ENCODE measurements at places on chromosomes 16 and 17. TPM values are rescaled to one million over a fixed set of nuclear protein-coding genes. Genes with fewer than 3 reads are reported as not detected.
A peak's percentile ranks its signal among the peaks of the same experiment; 100 is the strongest.

The CHRNE gene
- total RNA-seq: 3.7 TPM

The KCNH4 gene
- 0.25 TPM for total RNA-seq

The EPN2 gene
- 12.3 TPM for total RNA-seq

The NPIPA2 gene
- 1.4 TPM for total RNA-seq

The BAHCC1 gene
- total RNA-seq: 0.20 TPM

The MAF gene
- total RNA-seq: 36.2 TPM

DNA sequence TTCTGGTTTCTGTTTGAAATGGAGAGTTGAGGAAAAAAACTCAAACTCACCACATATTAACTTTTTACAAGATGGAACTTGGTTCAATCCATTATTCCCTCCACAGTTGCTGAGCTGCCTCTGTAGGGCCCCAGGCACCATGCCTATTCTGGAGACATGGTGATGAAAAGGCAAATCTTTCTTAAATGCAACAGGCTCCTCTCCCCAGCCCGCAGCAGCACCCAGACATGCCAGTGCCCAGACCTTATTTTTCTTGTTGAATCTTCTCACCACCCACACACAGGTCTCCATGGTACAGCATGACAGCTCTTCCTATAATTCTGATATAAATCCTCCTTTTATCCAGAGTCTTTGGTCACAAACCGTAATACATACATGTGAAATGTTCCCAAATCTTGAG is 7.6 kb downstream of the CYTH1 start:
- no peaks in the 10 kb centered on the region for H3K27me3 ChIP-seq
- H3K27ac ChIP-seq: peak overlapping the region; percentile 86
- H3K36me3 ChIP-seq: peaks cover 24% of the 10 kb centered on the region
- peak overlapping the region; percentile 66 for H3K4me3 ChIP-seq
- H3K4me1 ChIP-seq: peaks cover 89% of the 10 kb centered on the region
- DNase-seq: no peak

DNA sequence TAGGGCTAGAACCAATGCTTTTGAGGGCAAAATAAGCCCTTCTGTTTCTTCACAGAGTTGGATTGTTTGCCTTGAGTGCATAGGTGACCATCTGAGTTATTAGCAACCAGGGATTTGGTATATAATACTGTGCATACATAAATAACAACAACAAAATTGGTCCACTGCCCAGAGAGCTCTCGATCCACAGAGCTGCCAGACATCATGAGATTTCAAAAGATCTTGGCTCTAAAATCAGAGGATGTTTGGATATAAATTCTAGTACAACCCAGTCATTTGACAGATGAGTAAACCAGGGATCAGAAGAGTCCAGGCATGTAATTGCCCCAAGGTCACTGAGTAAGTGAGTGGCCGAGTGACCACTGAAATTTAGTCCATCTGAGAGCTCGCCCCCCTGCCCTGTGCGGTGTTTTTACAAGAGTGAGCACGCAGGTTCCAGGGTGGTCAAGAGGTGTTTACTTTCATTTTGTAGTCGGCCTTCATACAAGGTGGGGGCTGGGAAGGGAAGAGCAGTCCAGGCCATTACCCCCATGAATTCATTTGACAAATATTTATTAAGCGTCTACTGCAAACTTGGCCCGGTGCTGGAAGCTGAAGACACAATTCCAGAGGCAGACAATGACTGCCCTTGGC is 1.8 kb upstream of the MT2A start:
- no peak overlapping the region for H3K27ac ChIP-seq
- H3K36me3 ChIP-seq: no peaks in the 10 kb centered on the region

- peaks cover 89% of the 10 kb centered on the region for H3K27me3 ChIP-seq
- no peaks in the 10 kb centered on the region for H3K36me3 ChIP-seq
- DNase-seq: no peak
- no peak overlapping the region for H3K27ac ChIP-seq
- H3K4me3 ChIP-seq: no peak overlapping the region
These were observed 1.7 kb upstream of the HOXB9 start for GRCh38 chr17:48627623-48628521.

DNA sequence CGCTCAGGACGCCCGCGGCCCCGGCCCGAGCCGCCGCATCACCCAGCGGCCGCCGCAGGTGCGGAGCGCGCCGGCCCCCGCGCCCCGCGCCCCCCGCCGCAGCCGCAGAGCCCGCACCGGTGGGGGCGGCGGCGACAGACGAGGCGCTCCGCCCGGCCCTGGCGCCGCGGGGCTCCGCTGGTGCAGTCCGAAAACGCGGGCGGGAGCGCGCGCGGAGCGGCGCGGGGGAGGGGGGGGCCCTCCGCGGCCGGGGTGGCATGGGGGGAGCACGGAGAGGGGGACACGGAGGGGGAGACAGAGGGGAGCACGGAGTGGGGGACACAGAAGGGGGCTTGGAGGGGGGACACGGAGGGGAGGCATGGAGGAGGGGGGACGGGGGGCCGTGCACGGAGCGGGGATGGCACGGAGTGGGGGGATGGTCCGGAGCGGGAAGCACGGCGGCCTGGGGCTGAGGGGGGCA is at the start of gene AATK:
TSS of gene AATK (minus strand) at position 189 of the 460 bp plus-strand sequence. CDS start 229 bp downstream, outside the sequence.
- H3K4me1 ChIP-seq: peaks cover 11% of the 10 kb centered on the region
- H3K4me3 ChIP-seq: no peak within 1 kb of the TSS
- DNase-seq: no peak
- H3K36me3 ChIP-seq: no peaks in the 10 kb centered on the region
- H3K27ac ChIP-seq: no peak within 1 kb of the TSS
- peaks cover 28% of the 10 kb centered on the region for H3K27me3 ChIP-seq

GRCh38 chr17:61015966-61016365 is 338.3 kb downstream of the BCAS3 start:
- H3K4me1 ChIP-seq: no peaks in the 10 kb centered on the region
- H3K36me3 ChIP-seq: no peaks in the 10 kb centered on the region
- no peak for DNase-seq
- no peak overlapping the region for H3K4me3 ChIP-seq
- H3K27me3 ChIP-seq: no peaks in the 10 kb centered on the region

- H3K27ac ChIP-seq: no peak overlapping the region
- H3K36me3 ChIP-seq: no peaks in the 10 kb centered on the region
These were observed 100.5 kb downstream of the MSI2 start for GRCh38 chr17:57356719-57357391.

DNA sequence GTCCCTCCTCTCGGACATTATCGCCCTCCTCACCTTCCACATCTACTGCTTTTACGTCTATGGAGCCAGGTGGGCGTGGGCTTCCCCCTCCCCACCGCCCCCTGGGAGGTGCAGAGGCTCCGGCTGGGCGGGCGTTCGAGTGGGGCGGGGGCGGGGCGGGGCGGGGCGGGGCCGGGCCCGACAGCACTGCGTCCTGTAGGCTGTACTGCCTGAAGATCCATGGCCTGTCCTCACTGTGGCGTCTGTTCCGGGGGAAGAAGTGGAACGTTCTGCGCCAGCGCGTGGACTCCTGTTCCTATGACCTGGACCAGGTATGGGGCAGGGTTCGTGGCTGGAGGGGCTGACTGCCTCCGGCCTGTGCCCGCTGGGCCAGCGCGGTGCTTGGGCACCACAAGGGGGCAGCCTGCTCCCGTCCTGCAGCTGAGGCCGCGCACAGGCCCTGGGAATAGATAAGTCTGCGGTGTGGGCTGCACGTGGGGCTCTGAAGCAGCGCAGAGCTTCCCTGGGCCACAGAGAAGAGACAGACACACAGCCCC is 9.2 kb downstream of the PIGQ start:
- H3K27ac ChIP-seq: no peak overlapping the region
- H3K36me3 ChIP-seq: peaks cover 6% of the 10 kb centered on the region
- no peaks in the 10 kb centered on the region for H3K27me3 ChIP-seq
- peaks cover 4% of the 10 kb centered on the region for H3K4me1 ChIP-seq
- H3K4me3 ChIP-seq: no peak overlapping the region
- peak; percentile 86 for DNase-seq

GRCh38 chr16:52078716-52079655 is 468.0 kb downstream of the TOX3 start:
- H3K4me1 ChIP-seq: no peaks in the 10 kb centered on the region
- H3K36me3 ChIP-seq: no peaks in the 10 kb centered on the region
- H3K27me3 ChIP-seq: no peaks in the 10 kb centered on the region
- H3K27ac ChIP-seq: no peak overlapping the region

DNA sequence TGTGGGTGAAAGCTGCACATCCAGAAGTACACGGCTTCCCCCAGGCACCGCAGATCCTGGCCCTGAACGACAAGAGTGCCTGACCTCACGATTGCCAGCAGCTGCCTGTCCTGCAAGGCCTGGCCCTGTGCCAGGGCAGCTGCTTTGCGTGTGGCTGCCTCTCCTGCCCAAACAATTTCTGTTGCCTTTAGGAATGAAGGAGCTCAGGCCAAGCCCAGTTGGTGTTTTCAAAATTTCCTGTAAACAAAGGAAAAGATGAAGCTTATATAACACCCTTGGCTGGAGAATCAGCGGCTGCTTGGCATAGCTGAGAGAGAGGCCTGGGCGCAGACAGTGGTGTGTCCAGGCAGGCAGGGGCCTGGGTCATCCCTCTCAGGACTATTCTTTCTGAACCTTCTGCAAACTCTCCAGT is 11.7 kb upstream of the SLC47A2 start:
- H3K4me1 ChIP-seq: peaks cover 26% of the 10 kb centered on the region
- no peaks in the 10 kb centered on the region for H3K27me3 ChIP-seq
- no peak for DNase-seq
- H3K27ac ChIP-seq: no peak overlapping the region

DNA sequence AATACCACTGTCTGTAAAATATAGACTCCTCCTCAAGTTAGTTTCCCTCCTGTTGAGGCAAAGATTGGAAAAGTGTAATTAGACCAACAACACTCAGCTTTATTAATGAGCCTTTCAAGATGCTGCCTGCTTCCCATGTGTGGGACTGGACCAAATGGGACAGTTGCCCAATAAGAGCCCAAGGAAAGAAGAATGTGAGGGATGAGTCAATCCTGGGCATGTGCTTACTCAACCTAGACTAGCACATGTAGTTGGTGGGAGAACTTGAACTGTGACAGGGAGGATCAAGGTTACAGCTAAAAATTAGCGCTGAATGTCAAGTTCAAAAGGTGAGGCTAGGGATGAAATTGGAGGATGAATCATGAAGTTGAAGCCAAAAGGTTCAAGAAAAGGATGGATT is 435.5 kb downstream of the CA10 start:
- no peaks in the 10 kb centered on the region for H3K4me1 ChIP-seq
- no peaks in the 10 kb centered on the region for H3K36me3 ChIP-seq
- H3K27ac ChIP-seq: no peak overlapping the region

GRCh38 chr16:84611041-84611440 is 6.8 kb downstream of the COTL1 start:
- no peak for DNase-seq
- peaks cover 41% of the 10 kb centered on the region for H3K36me3 ChIP-seq
- no peaks in the 10 kb centered on the region for H3K27me3 ChIP-seq
- no peak overlapping the region for H3K27ac ChIP-seq

GRCh38 chr16:50696575-50697420 is 3.4 kb downstream of the NOD2 start:
- peak overlapping the region; percentile 85 for H3K27ac ChIP-seq
- H3K36me3 ChIP-seq: peaks cover 5% of the 10 kb centered on the region
- H3K4me3 ChIP-seq: peak overlapping the region; percentile 58

GRCh38 chr17:72696721-72697120 is 395.8 kb downstream of the SLC39A11 start:
- no peaks in the 10 kb centered on the region for H3K4me1 ChIP-seq
- no peaks in the 10 kb centered on the region for H3K27me3 ChIP-seq
- H3K4me3 ChIP-seq: no peak overlapping the region
- H3K36me3 ChIP-seq: no peaks in the 10 kb centered on the region

DNA sequence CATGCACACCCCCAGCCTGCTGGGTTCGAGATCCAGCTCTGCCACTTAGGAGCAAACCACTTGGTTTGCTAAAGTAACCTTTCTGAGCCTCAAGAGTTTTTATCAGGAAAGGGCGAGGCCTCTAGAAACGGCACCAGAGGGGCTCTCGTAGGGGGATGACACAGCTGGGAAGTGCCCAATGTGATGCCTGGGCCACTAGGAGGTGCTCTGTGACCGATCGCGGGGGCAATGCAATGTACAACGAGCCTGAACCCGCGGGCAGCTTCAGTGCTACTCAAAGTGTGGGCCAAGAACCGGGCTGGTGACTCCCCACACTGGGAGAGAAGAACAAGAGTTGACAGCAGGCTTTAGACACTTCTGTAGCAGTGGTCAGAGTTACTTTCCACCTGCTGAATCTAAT is 9.4 kb downstream of the C16orf89 start:
- no peak overlapping the region for H3K27ac ChIP-seq
- DNase-seq: peak; percentile 58
- no peaks in the 10 kb centered on the region for H3K27me3 ChIP-seq
- H3K4me1 ChIP-seq: no peaks in the 10 kb centered on the region
- H3K4me3 ChIP-seq: no peak overlapping the region

- peaks cover 6% of the 10 kb centered on the region for H3K27me3 ChIP-seq
- no peak overlapping the region for H3K4me3 ChIP-seq
- peaks cover 2% of the 10 kb centered on the region for H3K4me1 ChIP-seq
- no peak overlapping the region for H3K27ac ChIP-seq
These were observed 44.0 kb downstream of the HNF1B start for GRCh38 chr17:37700881-37701280.

DNA sequence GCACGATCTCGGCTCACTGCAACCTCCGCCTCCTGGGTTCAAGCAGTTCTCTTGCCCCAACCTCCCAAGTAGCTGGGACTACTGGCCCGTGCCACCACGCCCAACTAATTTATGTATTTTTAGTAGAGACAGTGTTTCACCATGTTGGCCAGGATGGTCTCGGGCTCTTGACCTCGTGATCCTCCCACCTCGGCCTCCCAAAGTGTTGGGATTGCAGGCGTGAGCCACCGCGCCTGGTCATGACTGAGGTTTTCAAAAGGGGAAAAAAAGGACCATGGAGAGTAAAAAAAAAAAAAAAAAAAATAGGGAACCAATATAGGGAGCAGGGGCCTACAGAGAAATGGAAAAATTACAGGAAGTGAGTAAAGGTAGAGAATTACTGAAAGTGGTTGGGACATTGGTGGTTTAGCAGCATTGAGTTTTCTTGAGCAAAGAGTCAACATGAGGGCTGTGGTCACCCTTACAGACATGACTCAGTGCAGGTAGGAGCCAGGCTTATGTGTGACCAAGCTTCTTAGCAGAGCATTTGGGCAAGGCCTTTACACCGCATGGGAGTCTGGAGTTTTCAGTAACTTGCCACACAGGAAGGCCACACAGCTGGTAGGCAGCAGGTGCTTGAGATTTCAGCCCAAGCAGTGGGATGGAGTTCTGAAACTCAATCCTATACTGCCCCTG is 447.3 kb downstream of the HS3ST3B1 start:
- no peak overlapping the region for H3K27ac ChIP-seq
- H3K4me1 ChIP-seq: no peaks in the 10 kb centered on the region
- no peaks in the 10 kb centered on the region for H3K27me3 ChIP-seq
- no peak for DNase-seq
- no peaks in the 10 kb centered on the region for H3K36me3 ChIP-seq
- H3K4me3 ChIP-seq: no peak overlapping the region

- H3K27me3 ChIP-seq: no peaks in the 10 kb centered on the region
- no peaks in the 10 kb centered on the region for H3K4me1 ChIP-seq
- DNase-seq: no peak
These were observed 114.5 kb downstream of the ABCC6 start for GRCh38 chr16:16108759-16109158.

- DNase-seq: no peak
- H3K27me3 ChIP-seq: no peaks in the 10 kb centered on the region
- H3K36me3 ChIP-seq: no peaks in the 10 kb centered on the region
- H3K4me1 ChIP-seq: no peaks in the 10 kb centered on the region
These were observed 184.8 kb downstream of the IRX5 start for GRCh38 chr16:55115506-55115905.

GRCh38 chr17:42596386-42596785 is 12.8 kb downstream of the RETREG3 start:
- DNase-seq: no peak
- peaks cover 48% of the 10 kb centered on the region for H3K36me3 ChIP-seq
- no peaks in the 10 kb centered on the region for H3K27me3 ChIP-seq
- H3K4me1 ChIP-seq: peaks cover 16% of the 10 kb centered on the region
- no peak overlapping the region for H3K27ac ChIP-seq
- H3K4me3 ChIP-seq: no peak overlapping the region

- no peak overlapping the region for H3K4me3 ChIP-seq
- no peak for DNase-seq
- H3K27ac ChIP-seq: no peak overlapping the region
These were observed 665.9 kb upstream of the SALL1 start for GRCh38 chr16:51816929-51817328.

Data from CD4-positive, alpha-beta T cell (primary cell).